ENCODE measurements at places on chromosomes 7 and 10.

- DNase-seq, result no peak
These were observed 830 bp downstream of the TRUB1 start for GRCh38 chr10:114938856-114939193.

DNA sequence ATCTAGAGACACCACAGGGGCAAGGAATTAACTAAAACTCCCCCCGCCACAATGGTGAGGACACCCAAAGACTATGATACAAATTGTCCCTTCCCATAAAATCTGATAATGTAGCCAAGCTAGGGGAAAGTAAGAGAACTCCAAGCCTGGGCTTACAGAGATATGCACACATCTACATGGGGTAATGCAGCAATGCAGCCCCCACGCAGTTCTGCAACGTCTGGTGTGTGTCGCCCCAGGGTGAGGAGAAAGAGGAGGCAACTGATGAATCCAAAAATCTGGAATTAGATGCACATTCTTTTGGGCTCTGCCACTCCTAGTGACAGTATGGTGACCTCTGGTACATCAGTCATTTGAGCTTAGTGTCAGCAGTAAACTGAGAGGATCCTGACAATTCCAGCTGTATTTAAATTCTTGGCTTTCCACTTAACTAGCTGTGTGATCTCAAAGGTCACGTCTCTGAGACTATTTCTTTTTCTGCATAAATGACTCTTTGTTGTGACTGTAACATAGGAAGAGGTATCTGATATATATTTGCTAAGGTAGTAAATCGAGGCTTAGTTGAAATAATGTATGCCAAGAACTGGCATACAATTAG is 51.5 kb downstream of the PIP4K2A start:
- DNase-seq, result no peak

DNA sequence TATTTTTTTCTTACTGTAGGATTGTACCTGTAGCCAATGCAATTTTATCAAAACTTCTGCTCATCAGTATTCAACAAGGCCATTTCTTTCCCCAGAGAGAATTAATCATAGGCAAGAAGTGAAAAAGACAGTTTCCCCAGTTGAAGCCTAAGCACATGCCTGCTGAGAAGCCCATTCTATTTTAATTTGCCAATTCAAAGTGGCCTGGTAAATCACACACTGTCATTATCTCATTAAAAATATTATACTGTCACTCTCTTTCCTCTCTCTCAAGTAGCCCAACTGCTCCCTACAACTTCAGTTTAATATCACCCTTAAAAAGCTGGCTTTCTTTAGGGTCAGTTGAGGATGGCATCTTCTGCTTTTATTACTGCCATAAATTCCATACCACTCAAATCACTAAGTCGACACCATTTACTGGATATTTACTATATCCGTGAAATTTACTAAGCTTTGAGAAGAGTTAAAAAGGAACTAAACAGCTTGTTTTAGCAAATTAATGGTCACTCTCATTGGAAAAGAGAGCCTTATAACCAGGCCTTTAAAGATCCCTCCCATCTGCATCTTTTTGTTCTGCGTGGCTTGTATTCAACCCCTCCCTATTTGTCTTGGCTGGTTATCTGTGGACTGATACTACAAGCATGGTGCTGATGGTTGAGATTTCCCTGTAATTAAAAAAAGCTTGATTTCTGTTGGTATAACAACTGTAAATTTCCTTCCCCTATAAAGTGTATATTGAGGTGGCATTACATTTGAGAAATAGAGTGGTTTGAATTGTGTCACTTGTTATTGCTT is 30.6 kb downstream of the COL28A1 start:
- no peak for DNase-seq

DNA sequence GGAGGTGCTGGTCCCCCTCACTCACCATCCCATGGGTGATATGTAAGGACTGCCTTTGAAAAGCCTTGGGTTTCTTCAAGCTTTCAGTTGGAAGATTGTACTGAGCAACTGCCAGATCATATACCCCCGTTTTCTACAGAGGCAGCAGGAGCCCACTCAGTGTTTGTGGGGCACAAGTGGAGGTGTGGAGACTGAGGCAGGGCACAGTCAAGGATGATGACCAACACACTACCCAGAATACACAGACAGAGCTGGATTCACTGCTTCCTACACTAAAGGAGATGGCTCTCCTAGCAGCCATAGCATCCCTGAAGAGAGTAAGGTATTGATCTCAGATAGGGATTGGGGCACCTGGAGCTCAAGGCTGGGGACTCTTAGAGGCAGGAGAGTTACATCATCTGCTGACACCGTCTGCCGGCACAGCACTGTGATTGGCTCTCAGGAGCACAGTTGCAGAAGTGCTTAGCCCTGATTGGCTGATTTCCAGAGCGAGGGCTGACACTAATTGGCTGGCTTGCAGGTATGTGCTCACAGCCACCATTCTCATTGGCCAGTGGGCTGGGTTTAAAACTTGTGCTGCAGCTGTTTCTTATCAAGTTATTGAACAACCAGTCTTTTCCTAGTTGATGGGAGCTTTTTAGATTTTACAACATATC is 77.9 kb upstream of the PFKP start:
- no peak for DNase-seq

DNA sequence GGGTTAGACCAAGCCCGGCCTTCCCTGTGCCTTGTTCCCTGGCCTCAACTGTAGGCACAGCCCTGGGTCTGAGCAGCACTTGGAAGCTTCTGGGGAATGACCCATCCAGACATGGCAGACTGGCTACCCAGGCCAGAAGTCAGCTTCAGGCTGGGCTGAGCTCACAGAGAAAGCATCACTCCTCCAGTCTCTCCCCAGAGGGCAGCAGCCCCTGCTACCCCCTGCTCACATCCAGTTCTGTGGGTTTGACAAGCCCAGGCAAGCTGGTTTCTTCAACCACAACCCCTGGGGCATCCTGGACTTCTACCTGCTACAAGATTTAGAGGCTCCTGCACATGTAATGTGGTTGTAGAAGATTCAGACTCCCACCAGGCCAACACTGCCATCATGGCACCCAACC is 9.0 kb downstream of the C10orf71 start:
- no peak for DNase-seq

GRCh38 chr10:96721207-96721572 is 876 bp upstream of the PIK3AP1 start:
- no peak for DNase-seq

DNA sequence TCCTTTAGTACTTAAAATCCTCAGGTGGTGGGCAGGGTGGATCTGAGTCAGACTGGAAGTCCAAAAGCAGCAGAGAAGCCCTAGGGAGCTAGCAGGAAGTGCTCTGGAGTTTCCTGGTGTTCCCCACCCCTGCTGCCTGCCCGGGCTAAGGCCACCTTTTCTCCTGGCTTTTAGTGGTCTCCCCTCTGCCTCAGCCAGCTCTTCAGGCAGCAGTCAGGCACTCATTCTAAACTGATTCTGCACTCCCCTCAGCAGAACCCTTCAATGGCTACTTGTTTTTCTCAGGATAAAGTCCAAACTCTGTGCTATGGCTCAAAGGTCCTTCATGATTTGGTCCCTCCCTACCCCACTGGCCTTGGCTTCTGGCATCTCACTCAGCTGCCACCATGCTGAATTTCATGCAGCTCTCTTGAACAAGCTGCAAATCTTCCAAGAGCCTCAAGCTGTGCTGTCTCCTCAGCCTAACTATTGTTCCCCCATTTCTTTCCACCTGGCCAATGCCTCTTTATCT is 28.9 kb upstream of the DNMBP start:
- no peak for DNase-seq

DNA sequence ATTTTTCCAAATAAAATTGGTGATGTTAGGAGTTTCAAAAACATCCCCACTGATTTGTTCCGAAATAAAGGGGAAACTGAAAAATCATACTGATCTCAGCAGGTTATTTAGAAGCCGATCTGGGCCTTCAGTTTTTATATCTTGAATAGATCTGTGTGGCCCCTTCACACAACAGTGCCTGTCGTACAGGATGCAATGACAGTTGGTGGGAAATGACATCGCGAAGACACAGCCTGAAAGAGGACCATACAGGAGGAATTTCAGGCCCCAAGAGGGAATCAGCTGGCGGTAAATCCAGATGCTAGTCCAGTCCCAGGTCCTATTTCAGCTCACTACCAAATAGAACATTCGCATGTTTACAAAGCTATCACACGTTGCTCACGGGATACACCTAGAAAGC is 3.0 kb downstream of the H2BK1 start:
- no peak for DNase-seq

DNA sequence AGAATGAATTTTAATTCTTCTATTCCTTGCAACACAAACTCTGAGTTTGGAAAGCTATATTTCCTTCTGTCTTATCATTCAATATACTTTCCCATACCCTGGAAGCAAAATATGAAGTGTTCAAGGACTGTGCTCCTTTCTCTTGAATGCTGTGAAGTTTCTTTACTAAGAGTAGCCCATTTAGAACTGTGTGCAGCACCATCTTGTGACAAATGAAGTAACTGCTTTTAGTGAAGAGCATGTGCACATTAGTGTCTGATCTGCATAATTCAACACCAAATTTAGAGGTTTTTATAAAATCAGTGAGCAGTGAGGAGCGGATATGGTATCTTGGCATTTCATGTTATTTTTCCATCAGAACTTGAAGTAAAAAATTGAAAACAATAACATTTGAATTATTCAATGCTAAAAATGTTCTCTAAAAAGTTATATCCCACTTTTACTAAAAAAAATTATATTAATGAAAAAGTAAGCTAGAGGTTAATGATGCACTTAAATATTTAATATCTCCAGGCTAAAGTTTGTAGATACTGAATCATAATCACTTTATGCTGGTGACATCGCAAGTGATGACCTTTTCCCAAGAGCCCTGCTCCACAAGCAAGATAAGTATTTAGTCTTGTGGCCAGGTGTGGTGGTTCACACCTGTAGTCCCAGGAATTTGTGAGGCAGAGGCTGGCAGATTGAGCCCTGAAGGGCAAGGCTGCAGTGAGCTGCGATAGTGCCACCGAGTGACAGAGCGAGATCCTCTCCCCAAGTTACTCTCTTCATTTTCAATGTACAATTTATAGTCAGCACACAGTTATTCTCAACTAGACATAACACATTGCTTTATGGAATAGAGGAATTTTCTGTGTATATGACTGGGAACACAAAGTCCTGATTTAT is 108.8 kb upstream of the PCLO start:
- DNase-seq, result no peak

- DNase-seq, result no peak
These were observed 1.4 kb downstream of the DNAJB12 start for GRCh38 chr10:72353028-72353964.

DNA sequence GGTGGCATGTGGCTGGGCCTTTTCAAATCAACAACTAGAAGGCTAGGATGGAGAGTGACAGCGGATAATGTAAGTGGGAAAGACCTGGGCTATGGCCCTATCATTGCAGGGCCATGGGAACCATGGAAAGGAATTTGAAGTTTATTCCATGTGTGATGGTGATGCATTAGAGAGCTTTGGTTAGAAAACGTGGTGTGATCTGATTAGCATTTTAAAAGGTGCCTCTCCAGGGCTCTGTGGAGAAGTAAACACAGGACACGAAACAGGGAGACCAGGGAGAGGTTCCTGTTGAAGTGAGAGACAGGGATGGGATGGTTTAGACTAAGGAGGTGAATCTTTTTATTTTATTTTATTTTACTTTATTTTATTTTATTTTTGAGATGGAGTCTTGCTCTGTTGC is 749.5 kb downstream of the GATA3 start:
- DNase-seq, result no peak

GRCh38 chr7:2953099-2953498 is 90.6 kb downstream of the CARD11 start:
- DNase-seq, result no peak

- no peak for DNase-seq
These were observed 42.0 kb upstream of the RHOBTB1 start for GRCh38 chr10:60985951-60986350.

- no peak for DNase-seq
These were observed 82.2 kb downstream of the CFAP58 start for GRCh38 chr10:104435822-104436221.

DNA sequence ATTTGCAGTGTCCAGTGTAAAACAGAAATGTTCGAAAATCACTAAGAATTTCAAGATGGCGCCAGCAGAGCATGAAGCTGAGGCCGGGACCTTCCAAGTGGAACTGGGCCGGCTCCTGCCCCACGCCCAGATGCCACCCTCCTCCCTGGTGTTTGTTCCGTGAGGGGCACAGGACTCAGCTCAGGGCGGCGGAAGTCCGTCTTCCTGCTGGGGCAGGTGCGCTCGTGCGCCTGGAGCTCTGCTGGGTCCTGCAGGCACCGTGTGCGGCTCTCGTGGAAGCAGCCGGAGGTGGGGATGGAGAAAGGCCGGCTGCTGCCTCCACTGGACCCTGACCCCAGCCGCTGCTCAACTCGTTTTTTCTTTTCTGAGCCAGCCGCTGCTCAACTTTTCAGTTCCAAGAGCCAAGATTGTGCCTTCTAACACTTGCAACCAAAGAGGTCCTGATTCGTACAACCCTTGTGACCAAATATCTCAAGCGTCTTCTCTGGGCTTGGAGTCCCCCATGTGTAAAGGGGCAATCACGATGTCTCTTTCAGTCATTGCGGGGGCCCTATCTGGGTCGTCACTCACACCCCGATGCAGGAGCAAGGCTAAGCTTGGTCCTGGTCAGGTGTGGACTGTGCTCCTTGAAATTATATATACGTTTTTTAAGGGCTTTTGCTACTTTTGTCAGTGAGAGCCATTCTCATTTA is 334.4 kb downstream of the ADARB2 start:
- no peak for DNase-seq
